ENCODE measurements at places on chromosomes 6 and 20. TPM values are rescaled to one million over a fixed set of nuclear protein-coding genes. Genes with fewer than 3 reads are reported as not detected.

DNA sequence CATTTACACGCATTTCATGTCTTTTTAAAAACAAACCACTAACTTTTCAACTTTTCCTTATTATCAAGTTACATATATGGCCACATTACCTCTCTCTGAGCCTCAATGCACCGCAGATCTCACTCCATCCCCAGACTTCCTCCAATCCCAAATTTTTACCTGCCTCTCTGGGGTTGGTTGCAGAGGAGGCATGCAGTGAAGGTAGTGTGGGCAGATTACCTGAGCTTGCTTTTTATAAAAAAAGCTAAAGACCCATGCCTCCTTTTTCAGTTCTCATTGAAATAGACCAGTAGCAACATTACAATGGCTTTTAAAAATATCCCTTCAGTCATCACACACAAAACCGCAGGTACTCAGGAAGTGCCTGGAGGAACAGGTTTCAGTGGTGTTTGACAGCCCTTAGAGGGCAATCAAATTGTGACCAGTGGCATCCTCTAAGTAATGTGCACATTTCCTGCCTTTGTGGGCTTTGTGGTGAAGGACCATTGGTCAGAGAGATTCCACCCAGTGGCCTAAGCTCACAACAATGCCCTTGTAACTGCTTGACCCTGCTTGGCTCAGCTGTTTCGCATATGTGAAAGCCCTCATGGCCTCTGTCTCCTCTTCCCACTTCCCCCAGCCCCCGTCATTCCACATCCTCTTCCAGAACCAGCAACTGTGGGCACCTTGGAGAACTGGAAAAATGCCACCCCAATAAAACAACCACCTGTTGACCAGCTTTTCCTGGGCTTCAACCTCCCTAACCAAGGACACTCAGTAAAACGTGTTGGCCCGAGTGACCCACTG is 30.2 kb upstream of the IL17A start:
- peaks cover 13% of the 10 kb centered on the region for H3K4me1 ChIP-seq
- H3K36me3 ChIP-seq = no peaks in the 10 kb centered on the region
- peak; percentile 31 for DNase-seq
- no peak overlapping the region for H3K27ac ChIP-seq

DNA sequence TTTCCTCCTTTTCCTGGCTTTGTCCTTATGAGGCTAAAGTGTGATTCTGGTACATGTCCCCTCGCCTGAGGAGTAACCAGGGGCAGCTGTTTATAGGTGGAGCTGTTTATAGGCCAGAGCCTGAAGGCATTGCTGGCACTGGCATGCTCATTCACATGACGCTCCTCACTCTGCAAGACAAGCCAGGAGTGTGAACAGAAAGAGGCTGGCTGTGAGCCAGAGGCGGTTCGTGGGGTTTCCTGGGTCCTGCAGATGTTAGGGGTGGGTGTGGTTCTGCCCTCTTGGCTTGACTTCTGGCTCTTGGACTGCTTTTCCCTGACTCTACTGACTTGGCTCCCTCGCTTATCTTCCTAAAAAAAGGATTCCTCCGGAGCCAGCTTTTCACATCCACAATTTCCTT is 12.8 kb upstream of the MDFI start:
- H3K27me3 ChIP-seq = peaks cover 24% of the 10 kb centered on the region
- no peak overlapping the region for H3K4me3 ChIP-seq
- no peak for DNase-seq
- no peak overlapping the region for H3K27ac ChIP-seq

ME1 gene
- 0.08 TPM for total RNA-seq

GRCh38 chr6:149354009-149354408 is 36.5 kb downstream of the TAB2 start:
- no peaks in the 10 kb centered on the region for H3K27me3 ChIP-seq
- H3K4me3 ChIP-seq = no peak overlapping the region
- peaks cover 59% of the 10 kb centered on the region for H3K4me1 ChIP-seq
- H3K36me3 ChIP-seq = peaks cover 54% of the 10 kb centered on the region
